ENCODE measurements at places on chromosomes 3 and 15.

GRCh38 chr15:67641453-67641852 lies 99.0 kb downstream of the MAP2K5 start:
- peak; percentile 5 for DNase-seq

DNA sequence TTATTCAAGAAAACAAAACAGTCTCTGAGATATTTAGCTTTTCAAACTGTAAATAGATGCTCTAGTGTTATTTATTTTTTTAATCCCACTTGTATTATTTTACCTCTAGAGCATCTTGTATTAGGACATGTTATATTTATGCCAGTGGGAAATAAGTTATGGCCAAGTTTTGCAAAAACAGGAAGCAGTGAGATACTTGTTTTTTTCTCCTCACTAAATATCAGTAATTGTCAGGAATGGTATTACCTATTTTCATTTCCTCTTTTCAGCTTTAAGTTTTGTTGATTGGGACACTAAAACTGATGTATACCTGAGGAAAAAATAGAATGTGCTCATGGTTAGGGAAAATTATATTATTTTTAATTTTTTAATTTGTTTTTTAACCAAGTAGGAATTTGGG lies 8.6 kb upstream of the IL20RB start:
- no peak for DNase-seq

DNA sequence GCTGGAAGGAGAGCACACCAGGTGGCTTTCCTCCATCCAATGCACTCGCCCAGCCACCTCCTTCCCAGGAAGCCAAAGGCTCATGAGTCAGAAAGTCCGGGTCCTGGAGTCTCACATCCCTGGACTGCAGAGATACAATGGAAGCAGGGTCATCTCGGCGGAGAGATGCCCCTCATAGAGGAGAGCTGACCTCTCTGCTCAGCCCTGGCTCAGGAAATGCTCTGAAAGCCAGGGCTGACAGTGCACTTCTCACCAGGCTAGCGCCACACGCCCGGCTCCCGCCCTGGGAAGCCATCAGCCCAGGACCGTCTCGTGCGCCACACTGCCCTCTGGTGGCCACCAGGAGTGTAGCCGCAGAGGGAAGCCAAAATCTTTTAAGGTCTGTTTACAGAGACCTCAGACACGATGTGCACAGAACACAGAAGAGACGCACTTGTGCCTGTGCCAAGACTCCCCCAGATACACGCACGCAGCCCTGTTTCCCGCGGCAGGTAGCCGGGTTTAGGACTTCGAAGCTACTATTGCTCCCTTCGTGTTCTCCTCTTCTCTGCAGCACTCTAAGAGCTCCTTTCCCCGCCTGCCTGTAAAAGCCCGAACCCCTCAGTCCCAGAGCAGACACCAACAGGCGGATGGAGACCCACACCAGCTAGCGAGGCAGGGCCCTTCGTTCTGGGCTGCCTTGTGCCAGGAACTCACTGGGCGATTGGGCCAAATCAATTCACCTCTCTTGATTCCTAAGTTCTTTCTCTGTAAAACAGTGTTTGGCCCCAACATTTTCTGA lies 9.7 kb downstream of the NTRK3 start:
- peak; percentile 31 for DNase-seq

DNA sequence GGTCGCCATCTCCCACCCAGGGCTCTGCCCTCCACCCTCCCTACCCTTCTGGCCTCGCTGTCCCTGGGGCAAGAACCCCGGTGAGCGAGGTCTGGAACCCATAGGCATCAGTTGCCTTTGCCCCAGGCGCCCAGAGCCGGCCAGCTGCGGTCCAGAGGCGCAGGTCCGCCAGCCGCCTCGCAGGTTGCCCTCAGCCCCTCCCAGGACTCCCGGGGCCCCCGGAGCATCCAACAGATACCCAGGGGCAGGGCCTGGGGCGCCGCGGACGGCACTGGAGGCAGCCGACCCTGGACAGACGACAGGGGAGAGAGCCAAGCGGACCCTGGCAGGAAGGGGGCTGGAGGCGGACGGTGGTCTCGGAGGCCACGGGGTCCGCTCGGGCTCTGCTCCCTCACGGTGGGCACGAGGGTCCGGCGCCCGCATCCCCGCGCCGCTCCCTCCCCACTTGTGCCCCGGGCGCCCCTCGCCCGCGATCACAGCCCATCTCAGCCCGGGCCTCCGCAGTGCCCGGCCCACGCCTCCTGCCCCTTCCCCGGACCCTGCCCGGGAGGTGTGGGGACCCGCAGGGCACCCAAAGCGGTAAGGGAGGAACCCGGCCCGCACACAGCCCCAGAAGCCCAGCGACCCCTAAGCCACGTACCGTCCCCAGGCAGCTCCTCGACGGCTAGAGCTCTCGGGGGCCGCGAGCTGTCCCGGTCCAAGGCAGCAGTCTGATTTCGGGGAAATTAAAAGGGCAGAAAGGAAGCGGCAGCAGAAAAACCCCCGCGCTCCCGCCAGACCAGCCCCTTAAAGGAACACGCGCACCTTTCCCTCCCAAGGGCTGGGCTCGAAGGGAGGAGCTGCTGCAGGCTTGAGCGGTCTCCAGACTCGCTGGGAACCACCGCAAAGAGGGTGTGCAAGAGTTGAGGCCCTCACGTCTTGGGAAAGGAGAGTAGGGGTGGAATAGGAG lies at the start of gene HAPLN3:
TSS of gene HAPLN3 (minus strand) at position 726 of the 949 bp plus-strand sequence. CDS start 8,246 bp downstream, outside the sequence.
- DNase-seq, result no peak
